ENCODE measurements at places on chromosomes 2 and 18.
A peak's percentile ranks its signal among the peaks of the same experiment; 100 is the strongest.

DNA sequence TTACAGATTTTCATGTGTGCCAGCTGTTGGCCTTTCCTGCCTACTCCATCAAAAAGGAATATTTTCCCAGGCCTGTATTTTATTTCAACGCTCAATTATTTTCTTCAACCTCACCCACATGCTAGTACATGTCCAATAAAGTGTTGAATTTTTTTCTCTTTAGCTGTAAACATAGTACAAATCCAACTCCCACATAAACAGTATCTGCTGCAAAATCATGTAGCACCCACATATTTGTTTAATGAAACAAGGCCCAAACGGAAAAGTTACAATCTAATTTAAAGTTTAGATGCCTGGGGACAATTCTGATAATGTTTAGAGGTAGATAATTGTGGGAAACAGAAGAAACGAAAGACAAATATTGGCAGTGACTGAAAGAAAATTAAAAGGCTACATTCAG, 275.4 kb upstream of the ACVR2A start:
- no peak for DNase-seq

- no peak for DNase-seq
These were observed 38.3 kb downstream of the SLC40A1 start for GRCh38 chr2:189542145-189542882.

GRCh38 chr2:176292608-176293007, 23.4 kb downstream of the MTX2 start:
- no peak for DNase-seq

- no peak for DNase-seq
These were observed 91.9 kb downstream of the MRO start for GRCh38 chr18:50727721-50728471.

DNA sequence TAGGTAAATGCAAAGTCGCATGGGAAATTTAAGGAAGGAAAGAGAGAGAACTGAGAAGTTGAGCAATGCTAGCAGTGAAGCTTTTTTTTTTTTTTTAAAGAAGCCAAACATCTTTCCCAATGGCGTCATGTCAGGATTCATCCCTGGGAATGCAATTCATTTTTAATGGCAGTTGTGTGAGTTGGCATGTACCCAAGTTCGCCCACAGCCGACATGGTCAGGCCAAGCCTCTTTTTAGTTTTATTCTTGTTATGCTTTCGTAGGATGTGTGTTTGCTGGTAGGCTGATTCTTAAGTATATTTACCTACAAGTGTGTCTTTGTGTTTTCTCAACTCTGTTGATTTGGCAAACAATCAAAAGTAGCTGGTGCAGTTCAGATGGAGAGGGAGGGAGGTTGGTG, 127.6 kb upstream of the ITGA6 start:
- no peak for DNase-seq

GRCh38 chr2:234564699-234565098, 67.8 kb upstream of the ARL4C start:
- no peak for DNase-seq

DNA sequence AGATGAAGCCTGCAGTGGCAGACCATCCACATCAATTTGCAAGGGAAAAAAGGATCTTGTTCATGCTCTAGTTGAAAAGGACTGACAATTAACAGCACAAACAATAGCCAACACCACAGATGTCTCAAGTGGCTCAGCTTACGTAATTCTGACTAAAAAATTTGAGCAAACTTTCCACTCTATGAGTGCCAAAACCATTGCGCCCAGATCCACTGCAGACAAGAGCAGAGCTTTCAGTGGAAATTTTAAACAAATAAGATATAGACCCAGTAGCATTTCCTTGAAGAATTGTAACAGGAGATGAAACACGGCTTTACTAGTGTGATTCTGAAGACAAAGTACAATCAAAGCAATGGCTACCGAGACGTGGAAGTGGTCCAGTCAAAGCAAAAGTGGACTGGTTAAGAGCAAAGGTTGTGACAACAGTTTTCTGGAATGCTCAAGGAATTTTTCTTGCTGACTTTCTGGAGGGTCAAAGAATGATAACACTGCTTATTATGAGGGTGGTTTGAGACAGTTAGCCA, 12.0 kb upstream of the ZNF396 start:
- DNase-seq: no peak

- no peak for DNase-seq
These were observed 27.2 kb downstream of the ACAA2 start for GRCh38 chr18:49786019-49786720.

- no peak for DNase-seq
These were observed 156.4 kb downstream of the ZFP36L2 start for GRCh38 chr2:43070030-43070429.

- no peak for DNase-seq
These were observed 14.2 kb downstream of the INO80D start for GRCh38 chr2:206071807-206072206.

DNA sequence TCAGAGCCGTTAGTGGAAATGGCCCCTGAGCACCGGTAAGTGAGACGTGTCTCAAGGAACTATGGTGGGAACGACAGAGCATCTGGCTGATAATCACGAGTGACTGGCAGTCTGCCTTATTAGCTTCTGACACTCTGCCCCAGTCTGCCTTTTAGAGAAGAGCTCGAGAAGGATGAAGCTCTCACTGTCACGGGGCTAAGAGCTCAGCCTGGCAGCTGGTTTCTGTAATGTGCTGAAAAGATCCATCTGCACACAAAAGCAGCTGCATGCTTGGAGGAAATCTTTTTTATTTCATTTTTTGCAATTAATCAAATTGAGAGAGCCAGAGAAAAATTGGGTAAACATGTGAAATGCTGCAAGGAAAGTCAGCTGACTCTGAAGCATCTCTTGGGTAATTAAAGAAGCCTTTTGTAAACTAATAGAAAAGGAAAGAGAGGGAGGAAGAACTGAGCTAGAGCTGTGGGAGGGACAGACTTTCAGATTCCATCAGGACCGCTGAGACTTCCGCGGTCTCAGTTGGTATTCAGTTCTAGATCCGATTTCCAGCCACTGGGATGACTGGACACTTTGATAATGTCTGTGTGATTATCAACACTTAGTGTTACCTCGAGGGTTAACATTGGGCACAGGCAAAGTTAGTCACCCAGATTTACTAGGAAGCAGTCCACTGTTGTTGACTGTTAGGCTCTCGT, 24.4 kb downstream of the MBP start:
- no peak for DNase-seq

GRCh38 chr2:88187927-88188326, 17.8 kb downstream of the THNSL2 start:
- DNase-seq: no peak

GRCh38 chr2:69575926-69576325, 67.6 kb downstream of the AAK1 start:
- DNase-seq: no peak

DNA sequence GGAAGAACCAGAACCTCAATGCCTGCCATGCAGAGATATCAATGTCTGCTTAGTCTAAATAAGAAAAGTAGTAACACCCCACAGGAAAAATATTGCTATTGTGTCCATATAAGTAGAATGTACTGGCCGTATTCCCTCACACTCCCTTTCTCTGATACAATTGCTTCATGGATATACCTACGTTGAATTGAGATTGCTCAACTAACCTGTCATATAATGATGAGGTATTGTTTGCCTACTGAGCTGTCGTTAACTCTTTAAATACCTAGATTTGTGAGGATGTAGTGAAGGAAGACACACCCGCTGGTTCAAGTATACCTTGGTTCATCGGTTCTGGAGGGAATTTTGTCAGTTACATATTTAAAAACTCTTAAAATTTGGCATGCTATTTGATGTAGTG, 480.7 kb upstream of the TCF4 start:
- DNase-seq: no peak

- no peak for DNase-seq
These were observed 8.0 kb upstream of the CYP27C1 start for GRCh38 chr2:127228102-127228501.

- no peak for DNase-seq
These were observed 782.1 kb downstream of the EPHA4 start for GRCh38 chr2:220789961-220790360.

DNA sequence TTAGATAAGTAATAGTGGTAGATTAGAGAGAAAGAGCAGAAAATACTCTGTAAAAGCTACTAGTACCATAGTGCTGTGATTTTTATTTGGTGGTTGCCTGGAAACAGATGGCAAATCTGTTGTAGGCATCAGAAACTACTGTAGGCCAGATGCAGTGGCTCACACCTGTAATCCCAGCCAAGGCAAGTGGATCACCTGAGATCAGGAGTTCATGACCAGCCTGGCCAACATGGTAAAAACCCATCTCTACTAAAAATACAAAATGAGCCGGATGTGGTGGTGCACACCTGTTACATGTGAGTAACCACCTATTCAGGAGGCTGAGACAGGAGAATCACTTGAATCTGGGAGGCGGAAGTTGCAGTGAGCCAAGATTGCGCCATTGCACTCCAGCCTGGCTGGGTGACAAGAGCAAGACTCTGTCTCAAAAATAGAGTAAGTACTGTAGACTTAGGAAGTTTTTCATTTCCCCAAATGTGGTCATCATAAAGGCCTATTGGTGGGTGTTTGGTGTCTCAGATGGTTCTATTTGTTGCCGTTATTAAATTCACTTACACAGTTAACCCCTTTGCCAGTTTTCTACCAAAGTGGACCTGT, 79.6 kb downstream of the SPTBN1 start:
- no peak for DNase-seq

GRCh38 chr2:101930019-101930418, 61.7 kb upstream of the IL1R2 start:
- DNase-seq: no peak

DNA sequence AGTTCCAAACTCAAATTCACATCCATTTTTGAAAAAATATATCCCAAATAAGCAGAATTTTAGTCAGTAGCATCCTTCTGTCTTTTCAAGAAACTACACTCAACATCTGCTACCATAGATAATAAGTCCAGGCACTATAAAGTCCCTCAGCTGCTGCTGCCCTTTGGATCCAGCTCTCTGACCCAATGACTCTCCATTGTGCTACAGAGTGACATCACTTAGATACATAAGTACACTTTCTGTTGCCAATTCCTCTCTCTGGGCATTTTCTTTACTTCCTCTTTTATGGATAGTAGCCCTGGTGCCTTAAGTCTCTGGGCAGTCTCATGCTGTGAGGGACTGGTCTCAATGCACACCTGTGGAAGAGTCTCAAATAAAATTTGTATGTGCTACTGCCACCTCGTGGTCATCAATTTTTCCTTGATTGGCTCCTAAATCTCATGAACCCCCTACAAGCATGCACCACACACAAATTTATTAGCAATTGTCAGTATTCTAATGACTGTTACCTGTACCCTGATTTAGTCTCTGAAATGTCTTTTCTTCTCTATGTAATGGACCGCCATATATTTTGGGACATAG, 219.2 kb downstream of the LRP1B start:
- DNase-seq: peak; percentile 10

DNA sequence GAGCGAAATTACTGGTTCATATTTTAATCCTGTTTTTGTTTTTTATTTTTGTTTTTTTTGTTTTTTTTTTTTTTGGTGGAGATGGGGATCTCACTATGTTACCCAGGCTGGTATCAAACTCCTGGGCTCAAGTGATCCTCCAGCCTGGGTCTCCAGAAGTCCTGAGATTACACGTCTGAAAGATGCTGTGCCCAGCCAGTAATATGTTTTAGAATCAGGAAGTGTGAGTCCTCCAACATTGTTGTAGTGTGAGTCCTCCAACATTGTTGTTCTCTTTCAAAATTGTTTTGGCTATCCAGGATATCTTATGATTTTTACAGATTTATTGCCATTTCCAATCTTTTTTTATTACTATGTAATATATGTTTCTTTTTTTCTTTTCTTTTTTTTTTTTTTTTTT, 23.1 kb downstream of the TPRKB start:
- no peak for DNase-seq

DNA sequence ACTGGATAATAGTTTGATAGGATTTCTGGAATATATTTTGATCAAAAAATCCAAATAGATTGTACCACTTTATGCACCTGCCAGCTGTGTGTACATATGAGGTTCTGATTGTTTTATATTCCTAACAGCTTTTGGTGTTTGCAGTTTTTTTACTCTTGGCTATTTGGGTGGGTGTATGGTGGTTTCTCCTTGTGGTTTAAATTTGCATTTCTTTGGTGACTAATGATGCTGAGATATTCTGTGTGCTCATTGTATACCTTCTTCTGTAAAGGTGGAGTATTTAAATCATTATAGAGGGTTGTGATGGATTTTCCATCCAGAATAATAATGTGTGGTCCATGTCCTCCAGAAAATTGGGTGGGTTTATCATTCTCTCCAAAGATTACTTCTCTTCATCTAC, 372.9 kb downstream of the THSD7B start:
- DNase-seq: no peak

DNA sequence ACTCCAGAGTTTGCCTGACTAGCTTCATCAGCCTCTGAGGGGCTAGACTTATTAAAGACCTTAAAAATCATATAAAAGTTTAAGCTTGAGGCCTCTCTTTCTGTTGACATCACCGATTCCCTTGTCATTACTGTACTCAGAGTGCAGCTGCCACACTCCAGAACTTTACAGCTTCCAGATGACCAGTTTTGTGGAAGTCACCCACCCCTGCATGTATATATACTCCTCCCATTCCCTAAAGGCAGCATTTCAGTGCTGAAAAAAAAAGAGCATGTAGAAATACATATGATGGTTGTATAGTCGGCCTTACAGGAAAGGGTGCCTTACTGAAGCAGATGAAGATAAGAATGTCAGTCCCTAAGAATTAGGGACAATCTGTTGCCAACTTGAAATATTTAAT, 117.3 kb downstream of the FEZ2 start:
- no peak for DNase-seq

DNA sequence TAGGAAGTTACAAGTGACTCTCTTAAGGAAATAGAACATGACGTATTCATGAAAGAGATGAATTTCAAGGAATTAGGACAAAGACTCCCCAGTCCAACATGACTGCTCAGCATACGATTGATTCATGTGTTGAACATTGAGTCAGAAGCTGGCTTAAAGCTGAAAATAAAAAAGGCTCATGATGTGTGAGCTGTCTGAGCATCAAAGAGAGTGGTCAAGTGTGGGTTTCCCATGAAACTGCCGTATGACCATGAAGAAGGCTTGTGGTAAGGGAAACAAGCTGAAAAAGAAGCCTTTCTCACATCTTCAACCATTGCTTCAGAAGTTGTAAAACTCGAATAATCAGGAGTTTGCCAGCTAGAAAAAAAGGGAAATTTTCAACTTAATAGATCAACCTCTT, 201.9 kb upstream of the APCDD1 start:
- DNase-seq: no peak

GRCh38 chr2:21245565-21245964, 121.8 kb downstream of the TDRD15 start:
- DNase-seq: no peak

GRCh38 chr2:240991378-240992263, 6.8 kb upstream of the SNED1 start:
- DNase-seq: no peak

Measured in neural crest cell (in vitro differentiated cells).